ENCODE measurements at places on chromosomes 11 and 22.

- no peak for DNase-seq
These were observed 10.4 kb upstream of the SUN2 start for GRCh38 chr22:38766076-38766777.

DNA sequence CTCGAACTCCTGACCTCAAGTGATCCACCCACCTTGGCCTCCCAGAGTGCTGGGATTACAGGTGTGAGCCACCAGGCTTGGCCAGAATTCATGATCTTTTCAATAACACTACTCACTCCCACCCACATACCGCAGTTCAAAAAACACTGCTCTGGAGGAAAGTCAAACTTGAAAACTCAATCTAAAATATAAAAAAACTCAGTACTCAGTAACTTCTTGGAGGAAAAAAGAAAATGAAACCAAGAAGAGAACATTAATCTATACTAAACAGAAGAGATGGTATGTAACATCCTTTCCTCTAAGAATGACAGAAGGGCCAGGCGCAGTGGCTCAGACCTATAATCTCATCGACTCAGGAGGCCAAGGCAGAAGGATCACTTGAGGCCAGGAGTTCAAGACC is 58.3 kb downstream of the MRTFA start:
- DNase-seq, result no peak

GRCh38 chr22:35217527-35217926 is 39.8 kb upstream of the HMGXB4 start:
- DNase-seq, result no peak

DNA sequence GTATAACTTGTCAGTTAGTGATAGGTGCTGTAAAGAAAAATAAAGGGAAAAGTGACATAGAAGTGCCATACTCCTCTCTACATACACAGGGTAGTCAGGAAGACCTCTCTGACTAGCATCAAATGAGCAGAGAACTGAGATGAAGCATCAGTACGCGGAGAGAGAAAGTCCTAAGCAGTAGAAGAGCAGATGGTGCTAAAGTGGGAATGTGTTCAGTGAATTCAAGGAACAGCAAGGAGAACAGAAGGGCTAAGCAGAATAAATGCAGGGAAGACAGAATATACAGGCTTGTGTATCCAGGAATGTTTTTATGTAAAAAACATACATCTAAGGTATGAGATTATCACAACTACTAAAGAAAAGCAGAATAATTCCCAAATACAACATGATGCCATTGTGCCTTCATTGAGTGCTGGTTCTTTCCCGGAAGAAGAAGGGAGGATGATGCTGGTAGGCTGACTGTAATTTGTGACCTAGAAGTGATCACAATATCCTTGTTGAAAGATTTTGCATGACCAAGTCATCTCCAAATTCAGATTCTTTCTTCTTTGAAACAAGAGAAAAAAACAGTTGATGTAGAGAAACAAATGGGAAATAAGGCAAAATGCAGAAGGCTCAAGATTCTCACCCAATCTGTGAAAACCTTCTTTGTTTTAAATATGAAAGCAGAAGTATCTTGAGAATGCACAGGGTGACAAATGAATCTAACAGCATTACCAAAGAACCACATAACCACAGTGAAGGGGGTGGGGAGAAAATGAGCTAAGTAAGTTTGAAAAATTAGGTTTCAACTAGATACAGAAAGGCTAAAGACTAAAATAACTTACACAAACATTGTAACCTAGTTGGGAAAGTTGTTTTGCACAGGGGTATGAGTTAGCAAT is 20.5 kb downstream of the MRE11 start:
- no peak for DNase-seq

- DNase-seq, result no peak
These were observed 40.4 kb downstream of the TNRC6B start for GRCh38 chr22:40218152-40218551.

GRCh38 chr22:50731811-50732624 is 6.0 kb upstream of the ACR start:
- DNase-seq, result peak; percentile 27

- no peak for DNase-seq
These were observed 123.6 kb downstream of the EHF start for GRCh38 chr11:34744511-34744910.

DNA sequence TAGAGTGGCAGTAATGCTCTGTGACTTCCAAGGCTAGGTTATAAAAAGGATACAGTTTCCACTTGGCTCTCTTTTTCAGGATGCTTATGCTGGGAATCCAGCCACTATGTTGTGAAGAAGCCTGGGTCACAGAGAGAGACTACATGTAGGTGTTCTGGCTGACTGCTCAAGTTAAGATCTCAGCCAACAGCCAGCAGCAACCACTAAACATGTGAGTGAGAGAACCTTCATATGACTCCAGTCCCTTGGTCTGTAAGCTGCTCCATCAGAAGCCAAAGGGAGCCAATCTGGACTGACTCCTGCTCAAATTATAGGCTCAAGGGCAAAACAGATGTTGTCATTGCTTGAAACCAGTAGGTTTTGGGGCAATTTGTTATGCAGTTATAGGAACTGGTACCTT is 162.7 kb downstream of the MAML2 start:
- no peak for DNase-seq

- DNase-seq, result no peak
These were observed 9.6 kb downstream of the SULT4A1 start for GRCh38 chr22:43852573-43853327.

GRCh38 chr11:19253153-19253745 is 12.5 kb upstream of the E2F8 start:
- DNase-seq, result no peak

DNA sequence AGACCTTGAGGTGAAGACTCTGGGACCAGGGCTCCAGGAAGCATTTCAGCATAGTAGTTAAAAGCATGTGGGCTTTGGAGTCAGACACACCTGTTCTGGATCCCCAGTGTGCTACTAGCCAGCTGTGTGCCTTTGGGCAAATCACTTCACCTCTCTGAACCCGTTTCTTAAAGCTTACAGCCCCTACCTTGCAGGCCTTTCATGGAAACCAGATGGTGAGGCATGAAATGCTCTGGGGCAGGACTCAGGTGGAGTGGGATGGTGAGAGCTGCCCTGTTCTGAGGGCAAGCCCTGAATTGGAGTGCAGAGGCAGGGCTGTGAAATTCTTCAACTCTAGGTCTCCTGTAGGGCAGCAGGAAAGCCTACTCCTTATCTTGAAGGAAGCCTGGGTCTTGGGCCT is 10.5 kb downstream of the UCP2 start:
- no peak for DNase-seq

DNA sequence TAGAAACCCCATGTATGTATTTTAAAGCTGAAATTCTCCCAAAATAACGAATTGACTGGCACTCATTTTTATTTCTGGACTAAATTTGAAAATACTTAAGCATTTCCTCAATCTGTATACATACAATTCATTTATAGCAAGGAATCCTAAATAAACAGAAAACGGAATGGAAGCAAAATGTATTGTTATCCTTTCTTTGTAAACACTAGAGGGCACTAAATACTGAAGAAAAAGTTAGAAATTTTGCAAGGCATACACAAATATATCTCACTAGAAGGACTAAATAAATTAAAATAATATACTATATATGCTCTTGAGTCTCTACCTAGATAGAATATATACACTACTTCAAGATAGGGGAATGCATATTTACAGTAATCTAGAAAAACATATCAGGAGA is 23.1 kb upstream of the ANO5 start:
- no peak for DNase-seq

DNA sequence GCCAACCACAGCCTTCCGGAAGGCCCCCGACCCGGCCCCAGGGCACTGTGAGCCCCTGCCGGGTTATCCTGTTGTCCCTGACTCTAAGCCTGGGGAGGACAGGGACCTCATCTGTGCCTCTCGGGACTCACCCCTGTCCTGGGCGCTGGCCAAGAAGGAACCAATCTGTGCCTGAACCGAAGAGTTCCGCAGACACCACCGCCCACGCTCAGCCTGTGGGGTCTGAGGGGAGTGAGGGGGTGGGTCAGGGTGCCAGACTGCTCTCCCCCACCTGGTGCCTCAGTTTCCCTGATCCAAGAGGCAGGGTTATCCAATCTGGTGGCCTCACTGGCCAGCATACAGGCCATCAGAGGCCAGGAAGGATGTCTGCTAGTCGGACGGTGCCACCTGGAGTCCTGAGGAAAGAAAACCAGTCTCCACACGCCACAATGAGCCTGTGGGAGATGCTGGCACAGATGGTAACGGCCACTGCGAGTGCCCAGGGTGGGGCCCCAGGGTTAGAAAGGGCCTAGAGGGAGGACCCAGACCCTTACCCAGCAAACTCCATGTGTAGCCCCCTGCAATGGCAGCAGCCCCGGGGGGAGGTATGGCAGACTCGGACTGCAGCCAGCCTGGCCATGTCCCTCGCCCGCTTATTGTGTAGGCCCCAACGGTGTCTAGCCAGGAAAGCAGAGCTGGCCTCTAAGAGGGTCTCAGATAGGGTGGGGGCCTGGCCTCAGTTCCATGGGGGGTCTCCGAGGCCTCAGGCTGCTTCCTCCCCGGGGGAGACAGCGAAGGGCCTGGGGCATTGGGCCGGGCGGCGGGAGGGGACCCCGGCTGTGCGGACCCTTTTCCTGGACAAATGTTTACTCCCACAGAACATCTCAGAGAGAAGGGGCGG is 827 bp upstream of the TNNT3 start:
- no peak for DNase-seq

- DNase-seq, result no peak
These were observed 864 bp upstream of the USP28 start for GRCh38 chr11:113876074-113876797.

- DNase-seq, result no peak
These were observed 10.6 kb downstream of the WNT7B start for GRCh38 chr22:45966320-45966894.

DNA sequence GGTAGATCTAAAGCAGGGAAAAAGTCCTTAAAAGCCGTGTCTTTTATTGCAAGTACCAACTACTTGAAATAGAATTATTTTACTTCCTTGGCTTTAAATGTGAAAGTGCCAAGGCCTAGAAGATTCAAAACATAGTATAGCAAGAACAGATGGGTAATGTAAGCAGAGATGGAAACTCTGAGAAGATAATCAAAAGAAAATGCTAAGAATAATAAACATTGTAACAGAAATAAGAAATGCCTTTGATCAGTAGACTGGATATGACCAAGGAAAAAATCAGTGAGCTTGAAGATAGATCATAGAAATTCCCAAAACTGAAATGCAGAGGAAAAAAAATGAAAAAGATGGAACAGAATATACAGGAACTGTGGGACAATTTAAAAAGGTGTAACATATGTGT is 113.1 kb downstream of the BLID start:
- DNase-seq, result no peak

- no peak for DNase-seq
These were observed 6.3 kb downstream of the ARHGEF17 start for GRCh38 chr11:73314117-73314961.

- DNase-seq, result no peak
These were observed 73.5 kb upstream of the ZC3H12C start for GRCh38 chr11:110019675-110020074.

- no peak for DNase-seq
These were observed 113.9 kb downstream of the DBX1 start for GRCh38 chr11:20046416-20046815.

DNA sequence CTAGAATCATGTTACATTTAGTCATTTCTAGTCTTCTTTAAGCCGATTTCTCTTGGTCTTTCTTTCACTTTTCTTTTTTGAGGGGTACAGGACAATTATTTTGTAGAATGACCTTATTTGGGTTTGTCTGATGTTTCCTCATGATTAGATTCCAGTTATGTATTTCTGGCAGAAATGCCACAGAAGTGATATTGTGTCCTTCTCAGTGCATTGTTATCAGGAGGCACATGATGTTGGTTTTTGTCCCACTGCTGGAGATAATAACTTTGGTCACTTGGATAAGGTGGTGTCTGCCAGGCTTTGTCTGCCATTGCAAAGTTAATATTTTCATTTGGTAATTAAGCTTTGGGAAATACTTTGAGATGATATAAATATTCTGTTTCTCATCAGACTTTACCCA is 100.3 kb downstream of the RRM1 start:
- DNase-seq, result no peak

- no peak for DNase-seq
These were observed 47.7 kb upstream of the EMID1 start for GRCh38 chr22:29157759-29158535.

- no peak for DNase-seq
These were observed 60.3 kb downstream of the NELL1 start for GRCh38 chr11:20729597-20730105.

DNA sequence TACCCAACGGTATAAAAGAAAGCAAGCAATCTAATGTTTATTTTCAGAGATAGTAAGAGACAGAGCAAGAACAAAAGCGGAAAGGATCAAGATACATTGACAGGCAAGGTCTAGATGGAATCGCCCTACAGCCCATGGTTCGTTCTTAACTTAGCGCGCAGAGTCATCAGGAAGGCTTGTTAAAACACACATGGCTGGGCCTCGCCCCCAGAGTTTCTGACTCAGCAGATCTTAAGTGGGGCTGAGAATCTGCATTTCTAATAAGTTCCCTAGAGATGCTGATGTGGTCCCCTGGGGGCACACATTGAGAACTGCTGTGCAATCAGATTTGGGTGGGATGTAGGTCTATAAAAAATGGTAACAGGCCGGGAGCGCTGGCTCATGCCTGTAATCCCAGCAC is 35.8 kb upstream of the CHRM4 start:
- DNase-seq, result no peak

- no peak for DNase-seq
These were observed 165.8 kb upstream of the NARS2 start for GRCh38 chr11:78740199-78741071.

GRCh38 chr22:27934069-27934468 is 15.0 kb upstream of the PITPNB start:
- no peak for DNase-seq

DNA sequence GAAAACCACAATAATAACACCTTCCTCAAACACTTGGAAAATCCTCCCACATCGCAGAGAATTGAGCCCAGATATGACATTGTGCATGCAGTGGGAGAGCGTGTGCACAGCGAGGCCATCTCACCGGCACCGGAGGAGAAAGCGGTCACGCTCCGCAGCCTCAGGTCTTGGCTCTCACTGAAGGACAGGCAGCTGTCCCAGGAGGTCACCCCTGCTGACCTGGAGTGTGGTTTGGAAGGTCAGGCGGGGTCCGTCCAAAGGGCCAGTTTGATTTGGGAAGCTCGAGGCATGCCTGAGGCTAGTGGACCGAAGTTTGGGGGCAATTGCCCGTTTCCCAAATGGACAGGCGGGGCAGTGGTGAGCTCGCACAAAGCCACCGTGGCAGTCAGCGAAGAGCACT is 86.7 kb downstream of the KIAA1671 start:
- no peak for DNase-seq

GRCh38 chr11:131966667-131967066 is 596.3 kb downstream of the NTM start:
- DNase-seq, result no peak

GRCh38 chr11:32792111-32792947 is 2.1 kb downstream of the CCDC73 start:
- no peak for DNase-seq

Measured in stimulated activated CD4-positive, alpha-beta T cell treated with anti-CD3 and anti-CD28 coated beads, Interleukin-1b, Interleukin-23, amount 100 ng/mL, for 1 hour (primary cell).